ENCODE measurements at places on chromosomes 11 and 22. TPM values are rescaled to one million over a fixed set of nuclear protein-coding genes. Genes with fewer than 3 reads are reported as not detected.

GRCh38 chr11:112831969-112832766 lies 129.1 kb upstream of the NCAM1 start:
- DNase-seq, result no peak

- no peak for DNase-seq
These were observed 18.5 kb downstream of the MMP13 start for GRCh38 chr11:102936864-102937509.

- no peak for DNase-seq
These were observed 2.9 kb upstream of the SLC6A5 start for GRCh38 chr11:20596205-20597153.

- DNase-seq, result no peak
These were observed 18.3 kb upstream of the MICALL1 start for GRCh38 chr22:37887584-37888378.

DNA sequence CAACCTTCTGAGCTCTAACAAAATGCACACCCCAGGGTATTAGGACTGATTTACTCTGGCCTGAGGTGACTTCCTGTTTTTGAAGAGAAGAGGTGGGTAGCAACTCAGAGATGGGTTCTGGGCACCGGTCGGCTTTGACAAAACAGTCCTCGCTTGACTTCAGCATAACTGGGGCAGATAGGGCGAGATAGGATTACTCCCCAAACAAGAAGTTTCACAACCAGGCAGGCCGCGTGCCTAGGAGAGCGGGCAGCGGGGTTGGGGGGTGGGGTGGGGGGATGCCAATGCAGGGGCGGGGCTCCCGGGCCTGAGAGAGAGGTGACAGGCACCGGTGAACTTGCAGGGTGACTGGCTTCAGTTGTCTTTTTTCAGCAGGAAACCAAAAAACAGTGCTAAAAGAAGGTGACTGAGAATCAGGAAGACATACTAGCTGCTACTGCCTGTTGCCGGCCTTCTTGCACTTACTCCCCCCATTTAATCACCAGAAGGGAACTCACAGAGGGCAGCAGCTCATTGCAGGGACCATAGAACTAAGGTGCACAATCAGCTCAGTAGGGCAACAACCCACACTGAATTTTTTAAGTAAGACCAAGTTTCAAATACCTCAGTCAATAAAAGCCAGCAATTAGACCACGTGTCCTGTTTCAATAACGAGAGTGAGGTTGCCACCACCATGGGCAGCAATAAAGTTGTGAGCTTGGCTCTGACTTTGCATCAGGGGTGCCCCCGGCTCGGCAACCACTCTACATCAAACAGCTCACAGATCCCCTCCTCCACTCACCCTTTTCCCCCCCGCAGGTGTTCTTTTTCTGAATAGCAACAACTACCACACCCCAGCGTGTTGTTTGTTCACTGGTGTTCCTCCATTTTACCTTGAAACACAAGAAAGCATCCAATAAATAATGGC lies 37.2 kb upstream of the ETS1 start:
- peak; percentile 79 for DNase-seq

GRCh38 chr11:115504276-115505158 lies at the start of gene CADM1:
Gene CADM1, minus strand, starts transcription at chr11:115504415.
- peak; percentile 76 for DNase-seq

DNA sequence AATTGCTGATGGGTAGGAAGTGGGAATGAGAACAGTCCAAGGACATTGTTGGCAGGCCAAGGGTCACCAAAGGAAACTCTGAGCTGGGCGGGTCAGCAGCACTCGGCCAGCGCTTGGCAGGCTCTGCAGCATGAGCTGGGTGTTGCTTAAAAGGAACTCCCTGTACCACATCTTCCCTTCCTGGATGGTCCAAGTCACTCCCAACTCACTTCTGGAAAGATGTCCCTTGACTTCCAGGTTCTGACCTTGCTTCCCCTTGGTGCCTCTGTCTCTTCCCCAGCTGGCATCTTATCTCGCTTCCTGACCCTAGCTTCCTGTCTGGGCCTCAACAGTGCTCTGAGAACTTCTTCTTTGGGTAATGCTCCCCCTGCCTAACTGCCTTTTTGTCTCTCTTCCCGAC lies 24.8 kb upstream of the SWAP70 start:
- DNase-seq, result no peak

Gene PPP6R3
- total RNA-seq, result 84.7 TPM

DNA sequence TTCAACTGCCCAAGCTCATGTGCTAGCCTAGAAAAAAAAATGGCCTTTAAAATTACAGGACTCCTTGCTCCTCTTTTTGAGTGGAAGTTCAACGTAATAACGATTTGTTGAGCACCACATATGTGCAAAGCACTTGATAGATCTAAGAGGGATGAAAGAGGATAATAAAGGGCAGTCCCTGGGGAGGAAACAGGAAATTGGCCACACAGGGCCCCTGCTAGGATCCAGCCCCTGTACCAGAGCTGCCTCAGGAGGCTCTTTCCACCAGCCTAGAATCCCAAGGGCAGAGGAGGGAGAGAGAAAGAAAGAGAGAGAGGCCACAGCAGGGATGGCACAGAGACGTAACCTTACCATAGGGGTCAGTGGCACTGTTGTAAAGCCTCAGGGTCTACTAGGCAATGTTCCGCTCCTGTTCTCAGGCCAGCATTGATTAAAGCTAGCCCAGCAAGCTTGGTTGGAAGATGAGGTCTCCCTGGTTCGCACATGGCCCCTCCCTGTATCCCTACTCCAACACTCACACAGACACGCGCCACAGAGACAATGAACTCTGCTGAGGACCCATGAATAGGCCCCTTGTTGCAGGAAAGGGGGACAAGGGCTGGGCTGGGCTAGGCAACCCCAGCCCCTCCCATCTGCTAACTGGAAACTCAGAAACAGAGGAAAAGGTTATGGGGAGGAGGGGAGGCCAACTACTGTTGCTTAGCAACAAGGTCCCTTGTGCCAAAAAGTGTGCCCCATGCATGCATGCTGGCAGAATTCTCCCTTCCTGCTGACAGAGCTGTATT lies at the start of gene TMPRSS5:
Gene TMPRSS5, minus strand, starts transcription at position 438 of the 785 bp plus-strand sequence. Its CDS starts 84 bp downstream, at position 354.
- no peak for DNase-seq

Gene OR6A2
- total RNA-seq, result not detected

Gene TRIM49
- not detected for total RNA-seq

DNA sequence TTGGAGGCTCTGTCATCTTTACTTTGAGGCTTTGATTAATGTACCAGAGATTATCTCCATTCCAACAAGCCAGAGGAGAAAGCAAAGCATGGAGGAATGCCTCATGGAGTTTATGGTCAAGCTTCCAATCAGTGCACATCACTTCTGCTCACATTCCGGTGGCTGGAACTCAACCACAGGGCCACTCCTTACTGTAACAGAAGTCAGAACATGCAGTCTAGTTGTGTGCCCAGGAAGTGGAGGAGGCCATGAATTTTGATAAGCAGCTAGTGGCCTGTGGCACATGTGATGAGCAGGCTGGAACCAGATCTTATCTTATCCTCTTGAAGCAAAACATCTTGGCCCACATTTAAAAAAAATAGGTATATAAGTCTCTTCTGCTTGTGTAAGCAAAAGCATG lies 258.9 kb upstream of the ARHGAP20 start:
- DNase-seq, result no peak

- no peak for DNase-seq
These were observed 96.9 kb downstream of the FAM76B start for GRCh38 chr11:95692526-95693260.

DNA sequence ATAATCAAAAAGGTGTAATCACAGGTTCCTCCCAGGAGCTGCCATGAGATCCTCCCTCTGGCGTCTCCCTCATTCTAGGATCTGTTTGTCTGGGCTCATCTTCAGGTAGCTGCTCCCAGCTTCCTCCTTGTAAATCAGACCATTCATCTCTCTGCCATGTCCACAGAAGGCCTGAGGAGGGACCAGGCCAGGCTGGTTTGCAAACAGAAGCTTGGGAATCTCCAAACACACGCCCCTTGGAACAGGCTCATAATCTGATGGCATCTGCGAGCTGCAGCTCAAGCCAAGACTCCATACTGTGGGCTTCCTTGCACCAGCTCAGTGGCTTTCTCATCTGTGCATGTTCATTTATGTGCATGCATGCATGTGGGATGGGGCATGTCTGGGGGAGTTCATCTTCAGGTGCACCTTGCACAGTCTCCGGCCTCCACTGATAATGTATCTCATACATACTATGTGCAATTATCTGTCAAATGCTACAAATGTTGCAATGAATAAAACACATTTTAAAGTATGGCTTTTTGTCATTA lies 134.9 kb downstream of the NXPE2 start:
- DNase-seq, result no peak

DNA sequence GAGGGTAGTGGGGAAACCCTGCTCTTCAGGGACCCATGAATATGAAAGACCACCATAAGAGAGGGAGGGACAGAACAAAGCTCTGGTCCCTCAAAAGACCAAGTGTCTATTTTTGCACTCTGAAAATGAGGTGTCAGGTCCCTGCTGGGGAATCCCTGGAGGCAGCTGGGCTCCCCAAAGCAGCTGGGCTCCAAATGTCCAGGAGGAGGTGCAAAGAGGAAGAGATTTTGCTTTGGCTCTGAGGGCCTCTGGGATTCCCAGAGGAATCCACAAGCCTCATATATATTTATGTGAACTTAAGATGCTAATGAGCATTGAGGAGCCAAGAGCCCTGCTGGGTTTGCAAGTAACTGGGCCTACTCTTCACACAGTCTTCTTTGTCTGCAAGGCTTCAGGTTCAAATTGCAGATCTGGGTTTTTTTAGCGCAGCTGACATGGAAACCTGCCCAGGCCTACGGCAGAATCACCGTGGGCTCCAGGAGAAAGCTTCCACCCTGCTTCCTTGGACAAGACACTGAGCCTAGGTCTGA lies 26.0 kb downstream of the CLMP start:
- DNase-seq, result no peak

GRCh38 chr11:24457985-24458384 lies 38.9 kb upstream of the LUZP2 start:
- no peak for DNase-seq

Gene NECTIN1
- 2.5 TPM for total RNA-seq

Gene FOLR2
- total RNA-seq, result not detected

Gene GUCY1A2
- total RNA-seq, result not detected

Gene C22orf31
- not detected for total RNA-seq

Gene RNF141
- total RNA-seq, result 21.8 TPM
